Uterus (tissue), 4 donors: ENCODE measurements at places on chromosomes 7 and 10.

DNA sequence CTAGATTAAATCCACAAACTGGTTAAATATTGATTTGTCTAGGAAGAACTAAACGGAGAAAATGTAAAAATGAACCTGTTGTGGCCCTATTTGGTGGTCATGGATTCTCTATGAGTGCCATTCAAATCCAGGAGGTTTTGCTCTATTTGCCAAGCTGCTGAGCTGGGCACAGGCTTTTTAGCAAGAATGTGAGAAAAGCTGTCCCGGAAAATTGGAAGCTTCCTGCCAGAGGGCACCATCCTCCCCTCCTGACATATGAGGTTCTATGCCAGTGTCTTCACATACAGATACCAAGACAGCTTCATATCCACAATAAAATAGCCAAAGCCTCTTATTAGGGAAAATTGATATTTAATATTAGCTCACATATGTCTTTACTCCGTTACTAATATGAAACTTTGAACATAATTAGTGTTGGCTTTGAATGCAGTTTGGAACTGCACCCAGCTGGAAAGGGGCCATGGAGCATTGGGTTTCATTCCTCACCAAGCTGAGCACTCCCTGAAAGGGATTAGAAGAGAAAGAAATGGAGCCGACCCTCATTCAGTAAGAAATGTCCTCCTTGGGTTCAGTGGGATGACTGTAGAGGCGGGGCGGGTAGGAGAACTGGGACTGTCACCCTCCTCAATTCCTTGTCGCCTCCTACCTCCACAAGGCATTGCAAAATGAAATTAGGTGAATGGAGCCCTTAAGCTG is 47.8 kb downstream of the NRCAM start:
- DNase-seq: no peak

GRCh38 chr10:6255548-6256061 is 52.9 kb downstream of the PFKFB3 start:
- DNase-seq: no peak

- DNase-seq: no peak
Observed at GRCh38 chr10:129790715-129791446, 173.2 kb downstream of the EBF3 start.

DNA sequence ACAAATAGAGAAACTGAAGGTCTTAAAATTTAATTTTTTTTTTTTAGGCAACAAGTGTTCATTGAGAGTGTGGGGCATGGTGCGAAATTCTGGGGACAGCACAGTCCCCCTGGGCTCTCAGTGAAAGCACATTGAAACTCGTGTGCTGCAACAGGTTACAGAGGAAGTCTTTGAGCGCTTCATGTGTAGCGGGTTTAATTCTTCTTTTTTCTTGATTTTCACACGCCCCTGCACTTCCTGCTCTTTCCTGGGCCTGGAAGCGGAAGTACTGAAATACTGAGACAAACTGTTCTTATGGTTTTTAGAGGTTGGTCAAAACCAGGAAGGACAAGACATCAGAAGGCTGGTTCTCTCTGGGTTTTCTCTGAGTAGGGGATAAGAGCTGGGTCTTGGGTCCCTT is 203.5 kb downstream of the PTEN start:
- no peak for DNase-seq

DNA sequence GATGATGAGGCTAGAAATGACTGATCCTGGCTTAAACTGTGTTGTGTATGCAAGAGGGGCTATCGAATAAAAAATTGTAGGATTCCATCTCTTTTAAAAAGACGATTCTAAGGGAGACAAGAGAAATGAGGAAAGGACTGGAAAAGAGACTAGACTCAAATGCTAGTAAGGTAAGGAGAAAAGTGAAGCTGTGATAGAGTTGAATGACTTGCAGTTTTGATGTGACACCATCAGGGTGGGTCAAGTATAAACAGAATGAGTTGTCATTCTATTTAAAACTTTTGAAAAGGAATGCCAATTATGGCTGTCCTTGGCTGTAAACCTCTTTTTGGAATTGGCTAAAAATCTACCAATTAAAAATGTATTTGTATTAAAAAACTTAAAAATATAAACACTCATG is 184.5 kb upstream of the PHF14 start:
- no peak for DNase-seq

- DNase-seq: no peak
Observed at GRCh38 chr10:59106441-59106840, 70.0 kb upstream of the PHYHIPL start.

- no peak for DNase-seq
Observed at GRCh38 chr7:48384180-48384752, 213.0 kb downstream of the ABCA13 start.

- DNase-seq: no peak
Observed at GRCh38 chr7:17130281-17131059, 168.0 kb upstream of the AHR start.

DNA sequence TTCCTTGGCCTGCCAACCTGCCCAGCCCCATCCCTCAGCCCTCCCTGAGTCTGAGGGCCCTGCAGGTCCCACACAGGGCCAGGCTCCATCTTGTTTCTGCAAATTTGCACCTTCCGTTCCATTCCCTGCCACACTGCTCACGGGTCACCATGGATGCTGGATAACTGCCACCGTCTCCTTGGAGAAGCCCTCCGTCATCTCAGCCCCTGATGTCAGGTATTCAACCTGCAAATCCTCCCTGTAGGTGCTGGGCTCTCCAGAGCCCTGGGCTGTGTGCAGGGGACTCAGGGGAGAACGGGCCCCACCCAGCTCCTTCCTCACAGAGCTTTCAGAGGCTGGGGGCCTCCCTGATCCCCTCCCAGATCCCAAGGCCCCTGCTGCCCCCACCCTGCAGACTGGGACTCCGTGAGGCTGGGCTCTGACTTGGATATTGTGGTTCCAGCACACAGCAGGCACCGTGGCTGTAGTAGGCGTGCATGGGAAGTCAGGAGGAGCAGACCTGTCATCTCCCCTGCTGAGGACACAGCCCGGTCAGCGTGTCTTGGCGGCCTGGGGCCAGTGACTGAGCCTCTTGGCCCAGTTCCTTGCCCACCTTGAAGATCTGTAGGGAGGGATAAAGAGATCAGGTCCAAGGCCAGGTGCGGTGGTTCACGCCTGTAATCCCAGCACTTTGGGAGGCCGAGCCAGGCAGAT is 121.7 kb upstream of the TNRC18 start:
- DNase-seq: no peak

DNA sequence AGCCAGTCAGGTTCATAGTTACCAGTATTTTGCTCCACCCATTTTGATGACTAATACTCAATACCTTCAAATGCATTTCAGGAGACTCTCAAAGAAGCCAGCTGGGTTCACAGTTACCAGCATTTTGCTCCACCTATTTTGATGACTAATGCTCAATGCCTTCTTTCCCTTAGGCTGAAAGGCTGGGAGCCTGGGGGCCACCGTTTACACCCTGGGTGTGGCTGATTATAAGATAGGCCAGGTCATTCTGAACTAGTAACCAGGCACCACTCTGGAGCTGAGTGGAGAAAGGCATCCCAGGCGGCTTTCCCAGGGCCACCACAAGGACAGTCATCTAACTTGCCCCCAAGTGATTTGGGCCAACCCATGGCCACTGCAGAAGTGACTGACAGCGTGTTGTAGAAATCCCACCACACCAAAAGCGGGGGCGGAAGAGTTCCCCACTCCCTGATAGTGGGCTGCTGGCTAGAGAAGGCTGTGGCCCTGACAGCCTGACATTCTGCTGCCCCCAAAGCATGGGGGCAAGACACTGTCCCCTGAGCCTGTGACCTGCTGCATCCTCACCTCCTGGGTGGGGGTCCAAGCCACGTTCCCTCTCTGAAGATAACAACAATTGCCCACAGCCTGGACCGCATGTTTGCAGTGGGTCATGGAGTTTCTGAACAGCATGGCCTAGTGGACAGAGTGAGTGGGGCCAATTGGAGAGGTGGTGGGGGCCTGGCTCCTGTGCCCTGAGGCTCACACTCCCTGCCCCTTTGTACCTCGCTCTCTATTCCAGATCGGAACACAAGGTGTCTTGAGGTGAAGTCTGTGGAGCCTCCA is 23.0 kb upstream of the ZNF488 start:
- no peak for DNase-seq

DNA sequence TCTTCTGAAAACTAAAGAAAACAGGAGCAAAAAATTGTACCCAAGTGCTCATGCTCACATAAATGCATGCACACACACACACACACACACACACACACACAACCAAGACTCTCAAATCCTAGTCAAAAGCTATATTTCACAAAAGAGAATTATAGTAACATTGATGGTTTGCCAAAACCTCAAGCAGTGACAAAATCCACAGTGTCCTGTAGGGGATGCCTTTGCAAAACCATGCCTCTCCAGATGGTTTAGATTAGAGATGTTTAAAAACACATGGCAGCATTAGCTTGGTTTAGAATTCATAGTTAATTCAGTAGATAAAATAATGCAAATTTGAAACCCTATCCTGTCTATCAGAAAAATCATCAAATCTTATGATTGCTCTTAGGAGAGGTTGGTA is 232.2 kb downstream of the DYNC1I1 start:
- no peak for DNase-seq
